ENCODE measurements at places on chromosomes 3 and 15. TPM values are rescaled to one million over a fixed set of nuclear protein-coding genes. Genes with fewer than 3 reads are reported as not detected.

- no peak for DNase-seq
Observed at GRCh38 chr3:69300296-69300695, 85.6 kb downstream of the FRMD4B start.

DNA sequence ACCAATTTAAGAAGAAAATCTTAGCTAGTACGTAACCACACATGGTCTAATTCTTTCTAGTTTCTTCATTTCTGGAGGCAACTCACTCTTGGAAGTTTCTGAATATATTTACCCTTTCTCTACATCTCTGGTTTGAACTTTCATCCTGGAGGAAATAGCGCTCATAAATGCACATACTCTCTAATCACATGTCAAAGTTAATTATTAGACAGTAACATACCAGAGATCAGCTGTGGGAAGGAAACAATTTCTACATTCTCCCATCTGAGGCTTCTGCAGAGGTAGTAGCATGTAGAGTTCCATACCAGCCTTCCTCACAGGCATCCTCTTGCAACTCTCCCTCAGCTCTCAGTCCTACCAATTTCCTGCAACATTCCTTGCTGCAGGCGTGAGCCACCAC lies 132.5 kb downstream of the RBPMS2 start:
- no peak for DNase-seq

DNA sequence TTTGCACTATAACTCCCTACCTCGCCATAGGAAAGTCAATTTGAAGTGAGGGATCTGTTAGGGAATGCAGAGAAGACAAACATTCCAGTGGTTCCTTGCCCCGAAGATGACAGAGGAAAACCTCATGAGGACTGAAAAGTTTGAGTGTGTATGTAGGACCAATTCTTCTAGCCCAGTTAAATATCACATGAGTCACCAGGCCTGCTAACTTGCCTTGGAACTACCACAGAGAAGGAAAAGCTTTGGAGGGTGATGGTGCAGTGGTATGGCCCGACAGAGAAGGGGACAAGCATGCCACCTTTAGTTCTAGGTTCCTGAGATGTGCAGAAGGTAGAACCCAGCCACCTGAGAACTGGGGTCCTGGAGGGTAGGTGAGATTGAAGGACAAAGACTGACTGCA lies 2.6 kb upstream of the UPK1B start:
- DNase-seq, result no peak

The UMPS gene
- polyA plus RNA-seq, result 48.2 TPM

The ZPLD1 gene
- polyA plus RNA-seq, result 0.45 TPM
